Aorta (tissue), 5 donors: ENCODE measurements at places on chromosomes 7 and 10.

DNA sequence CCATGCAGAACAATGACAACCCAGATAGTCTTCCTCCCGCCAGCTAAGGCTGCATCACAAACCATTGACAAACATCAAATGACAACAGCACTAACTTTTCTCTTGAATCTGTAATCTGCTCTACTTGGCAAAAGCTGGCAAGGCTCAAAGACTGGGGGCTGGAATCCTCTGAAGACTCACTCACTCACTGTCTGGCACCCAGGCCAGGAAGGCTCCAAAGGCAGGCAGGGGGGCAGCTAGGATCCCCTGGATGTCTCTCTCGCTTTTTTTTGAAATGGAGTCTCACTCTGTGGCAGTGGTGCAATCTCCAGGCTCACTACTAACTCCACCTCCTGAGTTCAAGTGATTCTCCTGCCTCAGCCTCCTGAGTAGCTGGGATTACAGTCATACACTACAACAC is 159.7 kb upstream of the GPR26 start:
- DNase-seq, result no peak

DNA sequence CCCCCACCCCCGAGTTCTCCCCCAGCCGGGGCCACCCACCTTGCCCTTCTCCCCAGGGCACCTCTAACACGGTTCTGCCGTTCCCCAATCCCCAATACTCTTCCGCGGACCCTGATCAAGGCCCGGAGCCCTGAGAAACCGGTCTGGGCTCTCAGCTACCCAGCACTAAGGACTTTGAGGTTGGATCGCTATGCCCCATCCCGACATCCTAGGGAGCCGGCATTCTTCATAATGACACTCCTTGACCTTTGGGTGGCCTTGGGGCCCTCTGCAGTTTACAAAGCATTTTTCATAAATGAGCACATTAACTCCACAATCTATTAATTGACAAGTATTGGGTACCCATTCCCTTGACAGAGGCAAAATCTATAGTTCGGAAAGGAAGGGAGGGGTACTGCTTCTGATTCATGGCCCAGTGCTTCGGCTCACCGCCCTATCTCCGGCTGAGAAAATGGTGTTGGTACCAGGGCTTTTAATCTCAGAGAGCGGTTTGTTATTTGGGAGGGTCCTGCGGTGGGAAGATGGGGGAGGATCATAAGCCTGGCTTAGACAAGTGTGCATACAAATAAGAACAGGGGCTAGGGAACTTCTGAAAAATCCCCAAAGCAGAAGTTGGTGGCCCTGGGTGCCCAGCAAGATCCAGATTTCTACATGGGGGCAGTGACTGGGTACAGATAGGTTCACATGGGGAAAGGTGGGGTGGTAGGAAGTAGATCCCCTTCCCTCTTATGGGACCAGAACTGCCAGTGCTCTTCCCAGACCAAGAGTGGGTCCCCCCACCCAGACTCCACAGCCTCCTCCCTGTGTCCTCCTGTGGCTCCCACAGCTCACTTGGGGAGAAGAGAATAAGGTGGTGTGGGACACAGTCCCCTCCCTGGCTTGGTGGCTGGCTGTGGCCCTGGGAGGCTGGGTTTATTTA is 3.2 kb downstream of the IMPDH1 start:
- no peak for DNase-seq

DNA sequence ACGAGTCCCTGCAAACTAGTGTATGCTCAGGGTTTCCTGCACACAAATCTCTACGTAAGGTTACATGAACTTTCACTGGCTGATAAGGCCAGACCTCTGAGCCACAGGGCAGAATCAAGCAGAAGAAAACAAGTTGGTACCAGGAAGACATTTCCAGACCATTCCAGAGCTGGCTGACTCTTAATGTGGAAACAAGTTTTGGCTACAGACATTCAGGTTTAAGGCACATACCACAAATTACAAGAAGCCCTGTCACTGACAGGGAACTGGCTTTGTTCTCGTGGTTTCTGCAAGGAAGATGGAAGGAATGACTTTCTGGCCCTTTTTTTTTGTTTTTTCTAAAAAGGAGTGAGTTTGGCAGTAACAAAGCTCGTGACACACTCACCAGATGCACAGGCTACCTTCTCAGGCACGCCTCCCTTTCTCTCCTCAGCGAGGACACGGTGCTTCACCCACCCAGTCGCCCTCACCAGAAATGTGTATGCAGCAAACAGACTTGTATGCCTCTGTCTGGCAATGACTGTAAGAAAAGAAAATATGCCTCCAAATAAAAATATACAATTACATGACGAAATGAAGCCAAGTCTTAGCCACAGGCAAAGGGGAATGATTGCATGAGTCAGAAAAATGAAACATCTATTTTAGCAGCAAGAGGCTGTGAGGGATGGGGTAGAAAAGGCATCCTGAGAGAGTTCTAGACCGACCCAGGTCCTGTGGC is 22.6 kb downstream of the PLAC9 start:
- DNase-seq, result peak; percentile 67

DNA sequence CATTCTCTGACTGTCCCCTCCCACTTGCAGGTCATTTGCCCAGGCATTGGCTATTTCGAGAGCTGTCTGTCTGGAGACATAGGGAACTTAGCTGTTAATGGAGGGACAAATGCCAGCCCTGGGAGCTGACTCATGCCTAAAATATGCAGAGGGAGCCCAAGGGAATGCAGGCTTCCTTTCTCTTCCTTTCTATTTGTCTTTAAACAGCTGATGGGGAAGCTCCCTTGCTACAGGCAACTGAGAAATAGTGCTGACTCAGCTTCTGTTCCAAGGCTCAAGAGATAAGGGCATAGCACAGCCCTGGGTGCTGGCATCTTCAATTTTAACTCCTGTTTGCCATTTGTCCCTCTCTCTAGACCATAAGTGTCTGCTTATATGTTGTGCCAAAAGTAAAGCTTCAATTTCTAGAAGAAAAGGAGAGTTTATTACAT is 82.7 kb upstream of the C1GALT1 start:
- DNase-seq, result peak; percentile 84

DNA sequence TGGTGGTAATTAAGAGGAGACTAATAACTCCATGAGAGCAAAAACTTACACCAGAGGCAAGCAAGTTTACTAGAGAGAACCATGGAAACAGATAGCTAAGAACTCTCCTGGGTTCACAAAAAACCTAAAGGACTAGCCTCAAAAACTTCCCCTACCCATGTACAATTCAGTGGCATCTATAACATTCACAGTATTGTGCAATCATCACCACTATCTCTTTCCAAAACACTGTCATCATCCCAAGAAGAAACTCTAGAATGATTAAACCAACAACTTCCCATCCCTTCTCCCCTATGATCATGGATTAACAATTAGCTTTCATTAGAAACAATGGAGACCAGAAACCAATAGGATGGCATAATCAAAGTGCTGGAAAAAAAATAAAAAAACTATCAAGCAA is 1038.3 kb downstream of the LRMDA start:
- no peak for DNase-seq

DNA sequence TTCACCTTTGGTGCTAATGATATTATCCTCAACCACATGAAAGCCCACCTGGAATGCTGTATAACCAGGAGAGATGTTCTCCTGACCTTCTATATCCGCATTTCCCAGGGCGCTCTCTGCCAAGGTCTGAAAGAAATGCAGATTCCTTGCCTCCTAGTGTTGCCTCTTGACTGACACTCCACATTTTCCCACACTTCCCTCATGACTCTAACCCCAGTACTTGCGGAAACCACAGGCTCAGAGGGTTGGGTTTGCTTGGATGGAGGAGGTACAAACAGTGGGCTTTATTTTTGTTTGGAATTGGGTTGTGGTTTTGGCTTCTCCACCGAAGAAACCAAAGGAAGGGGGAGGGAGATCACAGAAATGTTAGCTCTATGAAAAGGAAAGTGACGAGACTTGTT is 222.9 kb upstream of the CELF2 start:
- DNase-seq, result no peak

- no peak for DNase-seq
Measured at GRCh38 chr10:104548090-104548489, 93.0 kb upstream of the SORCS3 start.

GRCh38 chr10:56266120-56266519 is 94.9 kb downstream of the ZWINT start:
- DNase-seq, result no peak

DNA sequence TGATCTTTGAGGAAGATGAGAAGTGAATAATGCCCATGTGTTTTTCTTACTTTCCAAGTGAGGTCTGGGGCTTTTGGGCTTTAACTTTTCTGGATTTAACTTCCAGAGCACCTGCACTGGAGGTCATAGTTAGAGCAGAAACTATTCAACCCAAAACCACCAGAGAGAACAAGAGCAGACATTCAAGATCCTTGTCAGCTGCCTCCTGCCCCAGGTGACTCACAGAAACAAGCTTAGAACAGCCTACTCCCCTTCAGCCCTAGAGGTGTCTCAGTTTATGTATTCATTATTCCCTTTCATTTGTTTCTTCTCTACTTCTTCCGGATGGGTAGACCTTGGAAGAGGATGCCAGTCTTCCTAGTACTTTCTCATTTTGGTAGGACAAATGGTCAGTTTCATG is 270.5 kb downstream of the CNTNAP2 start:
- no peak for DNase-seq

DNA sequence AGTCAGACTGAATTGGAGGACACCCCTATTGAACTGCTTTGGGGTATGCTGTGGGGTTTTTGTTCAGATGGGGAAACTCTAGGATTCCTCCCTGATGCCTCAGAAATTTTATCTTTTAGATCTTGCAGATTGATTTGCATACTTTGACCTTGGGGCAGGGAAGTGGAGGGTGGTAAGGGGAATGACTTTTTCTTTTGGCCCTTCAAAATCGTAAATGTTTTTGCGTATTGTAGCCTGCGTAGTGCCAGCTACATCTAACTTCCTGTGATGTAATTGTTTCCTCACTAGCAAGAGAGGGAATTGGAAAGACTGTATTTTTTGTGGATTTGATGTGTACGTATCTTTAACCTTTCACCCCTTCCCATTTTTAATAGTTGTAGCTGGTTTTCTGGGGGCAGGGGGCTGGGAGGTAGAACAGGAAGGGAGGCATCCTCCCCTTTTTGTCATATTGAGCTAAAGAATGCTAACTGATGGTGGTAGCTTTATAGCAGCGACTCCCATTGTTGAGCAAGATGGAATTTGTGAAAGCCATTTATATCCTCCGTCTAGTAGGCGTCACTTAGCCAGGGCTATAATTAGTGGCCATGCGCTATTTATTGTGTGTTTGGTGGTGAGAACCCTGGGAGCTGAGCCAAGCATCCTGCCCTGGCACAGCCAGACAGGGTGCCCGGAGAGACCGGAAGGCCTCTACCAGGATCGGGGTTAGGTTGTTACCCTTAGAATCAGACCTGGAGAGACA is 11.3 kb downstream of the DUSP5 start:
- peak; percentile 55 for DNase-seq

GRCh38 chr7:128841171-128841690 is 11.0 kb downstream of the FLNC start:
- peak; percentile 42 for DNase-seq

- no peak for DNase-seq
Measured at GRCh38 chr10:114234132-114234531, 4.9 kb upstream of the VWA2 start.

DNA sequence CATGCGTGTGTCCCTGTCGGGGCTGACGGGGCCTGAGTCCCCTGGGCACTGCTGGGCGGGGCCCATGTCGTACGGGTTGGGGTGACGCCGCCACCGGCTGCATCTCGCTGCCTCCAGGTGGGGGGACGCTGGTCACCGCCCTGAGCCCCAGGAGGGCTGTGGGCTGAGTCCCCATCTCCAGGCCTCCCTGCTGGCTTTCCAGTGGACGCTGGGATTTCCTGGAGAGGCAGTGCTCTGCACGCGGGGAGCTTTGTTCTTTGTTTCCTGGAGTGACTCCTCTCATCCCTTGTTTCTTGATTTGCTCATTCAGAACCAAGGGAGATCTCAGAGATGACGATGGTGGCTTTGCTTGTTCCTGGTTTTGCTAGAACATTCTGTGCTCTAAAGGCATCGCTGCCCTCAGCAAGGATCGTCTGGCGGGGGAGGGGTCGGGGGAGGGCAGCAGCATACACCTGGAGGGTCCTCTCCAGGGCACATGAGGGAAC is 21.0 kb downstream of the PWWP2B start:
- DNase-seq, result no peak

GRCh38 chr7:123771256-123771655 is 22.5 kb upstream of the WASL start:
- no peak for DNase-seq

- peak; percentile 71 for DNase-seq
Measured at GRCh38 chr7:1854866-1855724, 185.0 kb downstream of the ELFN1 start.

- no peak for DNase-seq
Measured at GRCh38 chr7:121530227-121531174, 134.4 kb upstream of the FAM3C start.

- no peak for DNase-seq
Measured at GRCh38 chr7:108178398-108178797, 48.2 kb upstream of the LAMB4 start.

- no peak for DNase-seq
Measured at GRCh38 chr10:73765066-73765465, 16.8 kb upstream of the CHCHD1 start.

GRCh38 chr7:143374561-143374960 is 6.6 kb upstream of the ZYX start:
- no peak for DNase-seq

GRCh38 chr7:129247087-129247486 is 22.3 kb downstream of the AHCYL2 start:
- no peak for DNase-seq

DNA sequence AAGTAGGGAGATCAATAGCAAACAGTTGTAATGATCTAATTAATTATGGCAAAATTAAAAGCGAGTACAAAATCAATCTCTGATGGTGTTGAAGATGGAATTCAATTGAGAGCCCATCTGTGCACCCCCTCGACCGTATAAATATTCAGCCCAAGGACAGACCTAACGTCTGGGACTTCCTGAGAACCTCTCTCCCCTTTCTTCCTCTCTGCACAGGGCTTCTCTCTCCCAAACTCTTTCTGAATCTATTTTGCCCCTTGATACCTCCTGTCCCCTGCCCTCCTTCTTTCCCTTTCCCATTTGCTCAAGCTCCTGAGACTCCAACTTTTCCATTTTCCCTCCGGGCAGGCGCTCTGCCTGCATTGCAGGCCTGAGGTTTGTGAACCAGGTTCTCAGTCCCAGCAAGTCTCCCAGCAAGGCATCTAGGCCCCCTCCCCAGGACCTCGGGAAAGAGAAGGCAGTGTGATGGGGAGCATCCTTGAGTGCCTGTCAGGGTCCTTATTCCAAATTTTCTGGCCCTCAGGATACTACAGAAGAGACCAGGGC is 8.5 kb upstream of the PAX2 start:
- DNase-seq, result no peak

DNA sequence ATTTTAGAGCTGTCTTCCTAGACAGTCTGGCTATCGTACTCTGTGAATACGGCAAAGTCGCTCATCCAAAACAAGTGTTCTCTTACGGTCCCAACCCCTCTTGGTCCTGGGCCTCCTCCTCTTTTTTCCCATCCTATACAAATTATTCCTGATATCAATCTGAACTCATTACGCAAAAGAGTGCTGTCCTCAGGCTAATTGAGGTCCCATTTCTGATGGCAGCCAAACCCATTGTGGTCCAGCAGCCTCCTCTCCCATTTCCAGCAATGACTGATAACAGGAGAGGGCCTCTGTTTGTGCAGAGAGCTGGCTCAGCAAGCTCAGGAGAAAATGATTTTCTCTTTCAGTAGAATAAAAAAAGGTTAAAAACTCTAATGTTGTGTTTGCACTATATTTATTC is 203.4 kb upstream of the GHITM start:
- DNase-seq, result no peak

- DNase-seq, result no peak
Measured at GRCh38 chr7:117012696-117013095, 59.4 kb downstream of the ST7 start.

- no peak for DNase-seq
Measured at GRCh38 chr10:24430591-24430990, 221.7 kb downstream of the KIAA1217 start.
